ENCODE measurements at places on chromosomes 3 and 15. TPM values are rescaled to one million over a fixed set of nuclear protein-coding genes. Genes with fewer than 3 reads are reported as not detected.

- DNase-seq: no peak
Measured at GRCh38 chr3:12939137-12939536, 97.8 kb upstream of the RPL32 start.

DNA sequence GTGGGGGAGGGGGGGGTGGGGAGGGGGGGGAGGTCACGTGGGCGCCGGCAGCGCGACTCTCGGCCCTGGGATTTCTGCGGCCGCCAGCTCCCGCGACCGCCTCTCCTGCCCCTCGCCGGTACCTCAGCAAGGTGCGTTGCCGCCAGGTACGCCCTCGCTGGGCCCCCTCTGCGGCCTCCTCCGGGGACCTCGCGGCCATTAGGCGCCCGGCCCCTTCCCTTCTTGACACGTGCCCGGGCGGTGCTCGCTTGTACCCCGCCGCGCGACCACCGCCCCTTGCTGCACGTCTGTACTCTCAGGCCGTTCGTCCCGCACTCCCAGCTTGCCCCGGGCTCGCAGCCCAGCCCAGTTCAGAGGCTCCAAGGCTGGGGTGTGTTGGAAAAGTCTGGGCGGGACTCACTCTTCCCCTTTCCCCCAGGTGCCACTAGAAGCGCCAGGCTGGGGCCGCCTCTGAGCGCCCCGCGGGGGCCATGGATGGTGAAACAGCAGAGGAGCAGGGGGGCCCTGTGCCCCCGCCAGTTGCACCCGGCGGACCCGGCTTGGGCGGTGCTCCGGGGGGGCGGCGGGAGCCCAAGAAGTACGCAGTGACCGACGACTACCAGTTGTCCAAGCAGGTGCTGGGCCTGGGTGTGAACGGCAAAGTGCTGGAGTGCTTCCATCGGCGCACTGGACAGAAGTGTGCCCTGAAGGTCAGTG, at the start of gene MAPKAPK3:
TSS of gene MAPKAPK3 (plus strand) at position 56 of the 696 bp plus-strand sequence. CDS start at position 471, 415 bp downstream.
- no peak for DNase-seq

DNA sequence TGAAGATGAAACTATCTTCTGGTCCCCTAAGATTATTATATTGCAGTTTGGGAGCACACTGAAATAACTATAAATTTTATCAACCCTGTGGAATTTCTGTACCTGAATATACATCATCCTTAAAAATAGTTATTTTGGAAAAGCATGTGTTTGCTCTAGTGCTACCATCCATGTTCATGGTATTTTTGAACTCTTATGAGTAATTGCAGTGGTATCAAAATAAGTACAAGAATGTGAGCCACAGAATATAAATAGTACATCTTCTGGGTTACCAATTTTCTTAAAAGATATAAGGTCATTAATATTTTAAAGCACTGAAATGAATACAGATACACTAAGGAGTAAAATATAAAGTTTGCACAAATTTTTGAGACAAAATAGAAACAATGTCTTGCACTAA, 206.5 kb downstream of the CBLB start:
- DNase-seq: no peak

DNA sequence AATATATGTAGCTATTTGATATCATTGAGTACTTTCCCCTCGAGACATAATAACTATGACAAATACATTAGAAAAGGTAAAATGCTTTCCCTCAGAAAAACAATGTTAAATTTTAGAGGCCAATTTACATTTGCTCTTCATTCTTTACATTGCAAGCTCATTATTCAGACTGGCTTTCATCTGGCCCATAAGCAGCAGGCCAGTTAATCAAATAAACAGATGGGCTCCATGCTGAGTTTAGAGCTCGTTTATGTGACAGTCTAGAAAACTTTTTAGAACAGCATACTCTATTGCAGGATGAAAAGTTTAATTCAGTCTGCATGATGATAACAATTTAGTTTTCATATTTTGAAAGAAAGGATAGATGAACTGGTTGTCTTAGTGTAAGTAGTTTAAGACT, 150.6 kb downstream of the DUT start:
- no peak for DNase-seq

- no peak for DNase-seq
Measured at GRCh38 chr3:123800362-123800682, 83.8 kb downstream of the MYLK start.

DNA sequence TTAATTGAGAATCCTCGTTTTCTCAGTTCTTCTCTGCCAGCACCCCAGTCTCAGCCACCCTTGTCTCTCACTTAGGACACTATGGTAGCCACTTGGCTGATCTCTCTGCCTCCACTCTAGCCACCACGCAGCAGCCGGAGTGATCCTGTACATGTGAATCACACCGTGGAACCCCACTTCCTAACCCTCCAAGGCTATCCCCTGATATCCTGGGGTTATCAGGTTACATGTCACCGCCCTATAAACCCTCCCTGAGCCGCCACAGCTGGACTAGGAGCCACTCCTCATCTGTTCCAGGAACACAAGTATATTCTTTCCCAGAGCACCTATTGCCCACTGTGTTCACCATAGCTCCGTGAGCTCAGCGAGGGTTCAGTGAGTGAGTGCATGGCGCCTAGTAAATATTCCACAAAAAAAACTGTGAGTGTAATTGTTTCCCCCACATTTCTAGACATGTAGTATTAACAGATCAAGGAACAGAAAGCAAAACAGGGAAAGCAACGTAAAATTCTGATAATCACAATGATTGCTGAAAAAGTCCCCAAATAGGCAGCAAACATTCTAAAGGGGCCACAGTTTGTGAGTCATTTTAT, 661 bp upstream of the PARP14 start:
- DNase-seq: no peak

Gene MYRIP
- not detected for total RNA-seq

GRCh38 chr15:83053151-83053550, 13.9 kb downstream of the BTBD1 start:
- DNase-seq: no peak

Gene MON1A
- 9.0 TPM for total RNA-seq

- DNase-seq: no peak
Measured at GRCh38 chr3:58022490-58022889, 14.3 kb downstream of the FLNB start.

DNA sequence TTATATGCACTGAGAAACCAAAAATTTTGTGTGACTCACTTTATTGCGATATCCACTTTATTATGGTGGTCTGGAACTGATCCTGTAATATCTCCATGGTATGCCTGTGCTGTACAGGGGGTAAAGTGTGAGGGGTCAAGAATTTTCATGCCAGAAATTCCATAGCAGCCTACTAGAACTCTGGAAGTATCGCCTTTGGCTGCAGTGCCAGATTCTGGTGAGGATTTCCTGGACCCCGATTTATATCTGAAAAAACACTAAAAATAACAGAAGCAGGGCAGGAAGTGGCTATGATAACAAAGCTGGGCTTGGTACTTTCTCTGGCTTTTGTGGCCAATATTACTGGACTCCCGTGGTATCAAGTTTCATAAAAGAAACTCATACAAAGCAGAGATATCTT, 36.4 kb downstream of the CCDC80 start:
- DNase-seq: no peak

DNA sequence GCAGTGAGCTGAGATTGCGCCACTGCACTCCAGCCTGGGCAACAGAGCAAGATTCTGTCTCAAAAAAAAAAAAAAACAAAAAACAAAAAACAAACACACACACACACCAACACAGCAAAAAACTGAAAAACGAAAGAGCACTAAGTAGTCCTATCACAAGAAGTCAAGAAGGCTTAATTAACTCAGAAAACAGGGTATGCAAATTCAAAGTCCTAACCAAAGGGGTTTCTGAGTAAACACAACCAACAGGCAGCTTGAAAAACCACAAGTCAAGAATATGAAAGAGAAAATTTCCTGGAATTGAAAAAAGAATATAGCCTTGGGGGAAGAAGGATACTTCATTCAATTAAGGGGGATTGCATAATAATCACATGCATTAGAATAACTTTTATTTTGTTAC, 37.7 kb upstream of the PARP14 start:
- no peak for DNase-seq

DNA sequence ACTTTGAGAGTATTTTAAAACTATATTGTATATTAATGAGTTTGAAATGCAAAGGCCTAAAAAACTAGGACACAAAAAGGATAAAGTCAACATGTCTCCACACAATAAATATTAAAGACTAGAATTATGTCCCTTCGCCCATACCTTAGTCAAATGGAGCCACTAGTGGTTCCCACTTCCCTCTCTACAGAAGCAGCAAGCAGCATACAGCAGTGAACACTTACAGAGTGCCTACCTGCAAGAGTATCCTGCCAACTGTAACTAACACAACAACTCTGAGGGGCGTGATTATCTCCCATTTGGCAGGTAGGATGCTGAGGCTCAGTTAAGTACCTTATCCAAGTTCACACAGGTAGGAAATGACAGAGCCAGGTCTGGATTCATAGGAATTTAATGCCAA, 17.2 kb downstream of the DYNC1LI1 start:
- DNase-seq: no peak

GRCh38 chr15:25565470-25566264, 126.8 kb upstream of the UBE3A start:
- DNase-seq: no peak

- DNase-seq: no peak
Measured at GRCh38 chr15:64525828-64526530, 65.6 kb downstream of the ZNF609 start.

Gene RBPMS2
- total RNA-seq: not detected

- peak; percentile 64 for DNase-seq
Measured at GRCh38 chr15:90956274-90957030, 1.8 kb downstream of the RCCD1 start.

- DNase-seq: no peak
Measured at GRCh38 chr3:119388577-119388976, 74.8 kb downstream of the TMEM39A start.

DNA sequence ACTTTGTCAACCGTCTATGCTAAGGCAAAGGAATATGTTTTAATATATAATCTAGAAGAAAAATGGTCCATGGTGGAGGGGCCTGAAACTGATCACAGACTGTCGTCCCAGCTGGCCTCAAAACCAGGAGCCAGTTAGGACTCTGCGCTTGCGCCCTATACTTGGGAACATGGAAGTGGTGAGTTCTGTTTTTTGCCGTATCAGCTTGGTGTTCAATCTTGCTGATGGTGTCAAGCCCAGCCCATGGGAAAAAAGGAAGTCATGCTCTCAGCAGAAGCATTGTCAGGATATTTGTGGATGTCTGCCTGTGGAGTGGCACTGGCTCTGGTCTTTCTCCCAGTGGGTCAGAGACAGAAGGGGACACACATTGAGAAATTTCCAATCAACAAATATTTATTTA, 342.0 kb upstream of the CTDSPL start:
- DNase-seq: no peak

- DNase-seq: no peak
Measured at GRCh38 chr3:10770981-10771380, 45.0 kb upstream of the SLC6A11 start.

- DNase-seq: no peak
Measured at GRCh38 chr3:102361101-102361500, 73.7 kb upstream of the ZPLD1 start.

Gene DZIP1L
- not detected for total RNA-seq

GRCh38 chr15:92521624-92522008, 127.9 kb downstream of the ST8SIA2 start:
- DNase-seq: no peak

Gene PARL
- 45.3 TPM for total RNA-seq

DNA sequence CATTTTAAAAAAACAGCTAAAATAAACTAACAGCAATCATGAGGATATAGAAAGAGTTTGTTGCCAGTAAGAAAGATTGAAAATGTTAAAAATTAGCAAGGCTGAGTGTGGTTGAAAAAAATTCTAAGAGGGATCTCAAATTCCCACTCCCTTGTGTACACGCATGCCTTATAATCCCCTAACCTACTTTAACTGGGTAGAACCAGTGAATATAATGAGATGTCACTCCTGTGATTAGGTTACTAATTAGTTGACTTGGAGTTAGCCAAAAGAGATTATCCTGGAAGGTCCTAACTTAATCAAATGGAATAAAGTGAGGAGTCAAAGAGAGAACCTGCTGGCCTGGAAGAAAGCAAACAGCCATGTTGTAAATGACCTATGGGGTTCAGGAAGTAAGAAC, 286.0 kb upstream of the TGFBR2 start:
- no peak for DNase-seq

DNA sequence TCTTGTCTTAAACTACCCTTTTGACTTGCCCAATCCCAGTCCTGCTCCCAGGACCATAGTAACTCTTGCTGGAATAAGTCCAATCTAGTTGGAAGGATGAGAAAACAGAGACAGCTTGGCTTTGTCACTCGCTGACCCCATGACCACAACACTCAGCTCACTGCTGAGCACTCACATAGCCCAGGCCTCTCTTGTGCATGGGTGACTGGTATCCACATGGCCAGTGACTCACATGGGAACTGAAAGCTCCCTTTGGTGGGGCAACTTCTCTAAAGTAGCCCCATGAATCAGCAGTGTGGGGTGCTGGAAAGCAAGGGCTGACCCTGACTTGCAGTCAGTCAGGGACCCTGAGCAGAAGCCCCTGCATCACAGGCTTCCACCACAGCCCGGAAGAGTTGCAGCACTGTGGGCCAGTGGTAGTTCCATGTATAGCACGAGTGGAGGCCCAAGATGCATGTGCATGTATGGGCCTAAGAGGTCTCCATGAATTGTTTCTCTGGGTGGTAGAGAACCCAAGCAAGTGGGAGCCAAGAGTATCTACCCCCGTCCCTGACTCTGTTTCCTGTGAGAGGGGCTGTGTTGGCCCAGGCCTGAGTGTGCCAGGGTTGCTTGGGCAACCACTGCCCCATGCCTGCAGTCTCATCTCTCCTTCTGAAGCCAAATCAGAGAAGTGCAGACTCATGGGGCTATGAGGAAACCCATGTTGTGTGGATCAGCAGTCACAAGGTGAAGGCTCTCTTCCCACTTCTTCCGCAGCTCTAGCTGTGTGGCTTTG, 62.1 kb upstream of the XCR1 start:
- DNase-seq: no peak

DNA sequence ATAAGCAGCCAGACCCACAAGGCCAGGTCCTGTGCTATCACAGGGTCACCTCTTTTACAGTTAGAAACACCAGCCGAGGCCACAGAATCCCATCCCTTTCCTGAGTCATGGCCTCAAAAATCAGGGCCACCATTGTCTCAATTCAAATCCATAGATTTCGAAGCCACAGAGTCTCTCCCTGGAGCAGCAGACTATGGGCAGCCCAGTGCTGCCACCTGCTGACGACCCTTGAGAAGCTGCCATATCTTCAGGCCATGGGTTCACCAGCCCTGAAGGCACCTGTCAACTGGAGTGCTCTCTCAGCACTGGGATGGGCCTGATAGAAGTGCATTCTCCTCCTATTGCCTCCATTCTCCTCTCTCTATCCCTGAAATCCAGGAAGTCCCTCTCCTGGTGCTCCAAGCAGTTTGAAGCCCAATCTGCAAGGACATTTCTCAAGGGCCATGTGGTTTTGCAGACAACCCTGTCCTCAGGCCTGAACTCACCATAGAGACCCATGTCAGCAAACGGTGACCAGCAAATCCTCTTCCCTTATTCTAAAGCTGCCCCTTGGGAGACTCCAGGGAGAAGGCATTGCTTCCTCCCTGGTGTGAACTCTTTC, 39.6 kb downstream of the TGM4 start:
- DNase-seq: peak; percentile 60

GRCh38 chr3:52265387-52265786, 13.1 kb downstream of the WDR82 start:
- no peak for DNase-seq

Gene SLC9C1
- not detected for total RNA-seq

Gene CCDC71
- 44.0 TPM for total RNA-seq

Gene ACVR2B
- 16.1 TPM for total RNA-seq

Gene GATM
- total RNA-seq: 5.0 TPM

All from naive thymus-derived CD8-positive, alpha-beta T cell (primary cell).